Hepatic stellate cell (primary cell): ENCODE measurements at places on chromosomes 5 and 9.

DNA sequence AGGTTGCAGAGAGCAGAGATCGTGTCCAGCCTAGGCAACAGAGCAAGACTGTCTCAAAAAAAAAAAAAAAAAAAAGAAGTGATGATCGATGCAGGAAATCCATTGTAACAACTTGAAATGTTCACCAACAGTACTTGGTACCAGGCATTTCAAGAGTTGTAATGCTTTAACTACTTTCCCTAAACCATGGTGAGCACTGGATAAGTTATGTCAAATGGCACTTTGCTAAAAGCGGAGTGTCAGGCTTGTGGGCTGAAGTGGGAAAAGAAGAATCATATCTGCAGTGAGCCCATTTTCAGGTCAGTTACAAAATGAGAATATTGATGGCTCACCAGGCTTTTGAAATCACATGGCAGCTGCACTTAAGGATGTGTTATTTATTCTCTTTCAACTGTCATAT is 202.2 kb downstream of the RFK start:
- DNase-seq, result no peak

DNA sequence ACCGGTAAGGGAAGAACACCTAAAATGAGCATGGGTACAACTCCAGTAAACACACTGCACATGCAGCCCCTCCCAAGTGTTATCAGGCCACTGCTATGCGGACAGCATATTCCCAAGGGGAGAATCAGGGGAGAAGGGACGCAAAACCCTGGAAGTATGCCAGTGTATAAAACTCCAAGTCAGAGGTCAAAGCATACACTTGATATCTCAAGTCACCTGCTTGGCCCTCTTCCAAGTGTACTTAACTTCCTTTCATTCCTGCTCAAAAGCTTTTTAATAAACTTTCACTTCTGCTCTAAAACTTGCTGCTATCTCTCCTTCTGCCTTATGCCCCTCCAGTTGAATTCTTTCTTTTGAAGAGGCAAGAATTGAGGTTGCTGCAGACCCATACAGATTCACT is 408.1 kb downstream of the HTR1A start:
- no peak for DNase-seq

DNA sequence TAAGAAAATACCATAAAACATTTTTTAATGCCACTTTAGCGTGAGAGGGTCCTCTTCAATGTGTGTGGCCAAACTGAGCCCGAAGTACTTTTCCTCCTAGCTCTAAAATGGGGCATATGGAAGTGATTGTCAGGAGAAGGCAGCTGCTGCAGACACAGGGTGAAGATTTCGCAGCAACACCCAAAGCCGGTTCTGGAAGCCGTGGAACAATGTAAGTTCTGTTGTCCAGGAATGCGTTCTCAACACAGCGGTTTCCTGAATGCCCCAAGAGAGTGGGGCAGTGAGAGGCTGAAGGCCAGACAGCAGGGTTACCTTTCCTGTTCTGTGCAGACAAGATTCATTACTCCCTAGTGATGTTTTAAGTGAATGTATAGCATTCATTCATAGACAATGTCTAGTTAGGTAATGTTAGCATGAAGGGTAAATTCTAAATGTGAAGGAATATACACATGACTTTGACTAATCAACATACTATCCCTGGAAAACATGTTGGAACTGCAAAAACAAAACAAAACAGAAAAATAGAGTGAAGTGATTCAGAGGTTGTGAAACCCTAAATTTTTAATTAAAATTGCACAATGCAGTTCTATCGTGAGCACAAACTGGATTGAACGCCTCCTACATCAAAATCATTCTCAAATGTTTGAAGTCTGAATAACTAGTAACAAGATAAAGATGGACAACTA is 197.0 kb upstream of the SEMA6A start:
- no peak for DNase-seq

DNA sequence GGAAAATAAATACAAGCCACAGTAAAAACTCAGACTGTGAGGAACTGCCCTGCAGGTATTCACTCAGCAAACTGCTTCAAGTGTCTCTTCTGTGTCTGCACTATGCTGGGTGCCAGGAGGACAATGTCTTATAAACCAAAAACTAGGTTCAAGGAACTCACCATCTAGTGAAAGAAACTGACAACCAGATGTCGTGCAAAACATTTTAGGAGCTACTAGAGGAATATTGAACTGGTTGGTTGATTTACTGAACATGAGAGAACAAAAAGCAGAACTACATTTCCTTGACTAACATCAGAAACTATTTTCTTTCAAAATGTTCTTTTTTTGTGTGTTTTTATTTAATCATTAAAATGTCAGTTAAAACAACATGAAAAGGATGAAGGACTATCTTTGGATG is 35.2 kb downstream of the ZNF366 start:
- DNase-seq, result no peak

GRCh38 chr5:177366528-177367322 is 9.0 kb downstream of the RGS14 start:
- peak; percentile 98 for DNase-seq

DNA sequence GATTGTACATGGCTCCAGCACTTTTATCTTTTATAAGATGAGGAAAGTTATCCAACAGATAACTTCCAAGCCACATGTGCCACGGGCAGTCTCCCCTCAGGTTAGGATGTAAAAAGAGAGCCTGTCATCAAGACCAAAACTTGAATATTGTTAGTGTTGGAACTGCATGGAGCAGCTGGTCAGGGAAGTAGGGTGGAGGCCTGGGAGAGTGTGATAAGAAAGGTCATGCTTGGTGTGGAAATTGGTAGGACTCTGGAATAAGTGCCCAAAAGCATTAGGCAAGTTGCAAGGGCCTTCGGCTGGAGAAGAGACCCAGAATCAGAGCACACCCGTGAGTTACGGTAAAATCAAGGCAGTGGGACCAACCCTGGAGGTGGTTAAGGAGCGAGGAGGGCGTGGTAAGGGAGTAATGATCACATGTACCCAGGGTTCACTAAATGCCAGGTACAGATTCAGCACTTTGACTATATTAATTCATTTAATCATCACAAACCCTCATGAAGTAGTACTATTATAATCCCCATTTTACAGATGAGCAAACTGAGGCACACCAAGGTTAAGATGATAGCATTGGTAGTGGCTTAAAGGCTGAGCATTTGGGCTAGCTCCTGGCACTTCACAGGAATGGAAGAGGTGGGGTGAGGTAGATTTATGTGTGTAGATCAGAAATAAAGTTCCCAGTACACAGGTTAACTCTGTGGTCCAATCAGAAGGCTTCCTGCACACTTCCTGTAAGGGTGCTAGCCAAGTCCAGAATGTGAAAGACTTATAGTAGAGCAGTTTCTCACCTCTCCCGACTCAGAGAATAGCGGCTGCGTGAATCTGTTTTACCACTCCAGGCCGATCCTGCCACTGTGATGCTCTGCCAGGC is 96.5 kb upstream of the ZNF608 start:
- DNase-seq, result no peak

DNA sequence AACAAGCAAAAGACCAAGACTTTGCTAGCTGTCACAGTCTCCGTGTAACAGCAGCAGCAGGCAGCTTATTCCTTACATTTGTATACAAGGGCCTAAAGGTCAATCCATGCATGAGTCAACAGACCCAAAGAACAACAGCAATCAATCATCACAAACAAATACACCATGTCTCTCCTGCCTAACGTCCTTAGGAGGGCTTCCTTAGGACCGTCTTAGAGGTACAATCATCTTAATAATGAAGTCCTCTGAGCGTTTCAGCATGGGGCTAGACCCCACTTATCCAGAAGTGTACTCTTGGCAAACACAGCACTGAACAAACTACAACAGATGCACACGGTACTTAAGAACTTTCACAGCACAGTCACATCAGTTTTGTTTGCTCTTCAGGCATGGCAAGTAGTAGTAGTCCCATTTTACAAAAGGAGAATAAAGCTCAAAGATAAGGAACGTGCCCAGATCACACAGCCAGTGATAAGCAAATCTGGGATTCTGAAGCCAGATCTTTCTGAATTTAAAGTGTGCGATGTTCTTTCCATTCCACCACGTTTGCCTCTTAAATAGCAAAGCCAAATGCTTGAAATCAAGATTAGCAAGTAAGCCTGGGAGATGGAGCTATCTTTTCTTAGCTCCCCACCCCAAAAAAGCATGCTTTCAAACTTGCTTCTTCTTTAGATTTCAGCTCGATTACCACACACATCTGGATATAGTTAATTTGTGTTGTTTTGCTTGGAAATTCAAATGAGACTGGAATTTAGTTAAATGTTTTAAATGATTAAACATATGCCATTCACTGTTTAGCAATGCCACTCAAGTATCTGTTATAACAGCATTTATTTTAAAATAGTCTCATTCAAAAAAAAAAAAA is 24.2 kb downstream of the PSMB7 start:
- DNase-seq, result no peak

DNA sequence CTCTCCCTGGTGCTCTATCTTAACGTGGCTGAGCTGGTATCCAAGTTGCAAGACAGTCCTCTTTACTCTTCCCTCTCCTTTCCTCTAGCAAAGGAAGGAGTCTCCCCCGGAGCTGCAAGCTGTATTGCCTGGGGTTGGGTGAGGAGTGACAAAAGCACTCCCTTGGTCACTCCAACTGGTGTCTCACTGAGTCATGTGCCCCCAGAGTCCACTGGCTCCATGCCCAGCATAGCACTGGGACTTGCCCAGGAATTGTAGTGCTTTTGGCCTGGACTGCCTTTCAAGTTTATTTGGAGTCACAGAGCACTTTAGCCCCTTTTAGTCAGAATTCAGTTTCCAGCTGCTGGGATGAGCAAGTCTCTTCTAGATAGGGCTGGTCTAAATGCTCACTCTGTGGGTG is 82.6 kb upstream of the FST start:
- DNase-seq, result no peak

DNA sequence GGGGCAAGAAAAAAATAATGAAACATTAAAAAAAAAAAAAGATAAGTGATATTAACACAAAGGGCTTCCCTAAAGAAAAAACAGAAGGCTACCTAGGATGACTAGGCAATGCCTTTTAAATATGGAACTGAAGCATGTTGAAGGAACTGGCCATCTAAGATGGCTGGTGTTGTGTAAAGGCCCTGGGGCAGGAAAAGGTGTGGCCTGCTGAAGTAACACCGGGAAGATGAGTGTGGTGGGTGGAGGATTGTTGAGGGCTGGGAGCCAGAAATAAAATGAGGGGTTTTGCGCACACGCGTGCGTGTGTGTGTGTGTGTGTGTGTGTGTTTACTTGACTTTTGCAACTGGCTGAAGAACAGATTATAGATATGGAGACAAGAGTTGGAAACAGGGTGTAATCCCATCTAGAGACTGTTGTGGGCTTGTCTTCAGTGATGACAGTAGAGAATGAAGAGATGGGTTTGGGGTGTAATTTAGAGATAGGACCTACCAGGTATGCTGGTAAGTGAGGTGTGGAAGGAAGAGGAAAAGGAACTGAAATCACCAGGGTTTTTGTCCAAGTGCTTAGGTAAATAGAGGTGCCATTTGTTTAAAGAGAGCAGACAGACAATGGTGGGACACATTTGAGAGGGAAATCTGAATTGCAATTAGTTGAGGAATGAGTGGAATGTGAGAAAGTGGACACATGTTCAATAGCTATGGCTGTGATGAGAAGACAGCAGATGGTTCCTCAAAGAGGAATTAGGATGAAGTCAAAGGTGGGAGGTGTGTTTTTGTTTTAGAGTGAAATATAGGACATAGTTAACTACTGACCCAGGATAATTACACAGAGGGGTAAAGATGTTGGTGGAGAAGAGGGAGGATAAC is 33.9 kb downstream of the RAD23B start:
- no peak for DNase-seq

- no peak for DNase-seq
Measured at GRCh38 chr5:145943674-145944121, 7.3 kb downstream of the SH3RF2 start.

DNA sequence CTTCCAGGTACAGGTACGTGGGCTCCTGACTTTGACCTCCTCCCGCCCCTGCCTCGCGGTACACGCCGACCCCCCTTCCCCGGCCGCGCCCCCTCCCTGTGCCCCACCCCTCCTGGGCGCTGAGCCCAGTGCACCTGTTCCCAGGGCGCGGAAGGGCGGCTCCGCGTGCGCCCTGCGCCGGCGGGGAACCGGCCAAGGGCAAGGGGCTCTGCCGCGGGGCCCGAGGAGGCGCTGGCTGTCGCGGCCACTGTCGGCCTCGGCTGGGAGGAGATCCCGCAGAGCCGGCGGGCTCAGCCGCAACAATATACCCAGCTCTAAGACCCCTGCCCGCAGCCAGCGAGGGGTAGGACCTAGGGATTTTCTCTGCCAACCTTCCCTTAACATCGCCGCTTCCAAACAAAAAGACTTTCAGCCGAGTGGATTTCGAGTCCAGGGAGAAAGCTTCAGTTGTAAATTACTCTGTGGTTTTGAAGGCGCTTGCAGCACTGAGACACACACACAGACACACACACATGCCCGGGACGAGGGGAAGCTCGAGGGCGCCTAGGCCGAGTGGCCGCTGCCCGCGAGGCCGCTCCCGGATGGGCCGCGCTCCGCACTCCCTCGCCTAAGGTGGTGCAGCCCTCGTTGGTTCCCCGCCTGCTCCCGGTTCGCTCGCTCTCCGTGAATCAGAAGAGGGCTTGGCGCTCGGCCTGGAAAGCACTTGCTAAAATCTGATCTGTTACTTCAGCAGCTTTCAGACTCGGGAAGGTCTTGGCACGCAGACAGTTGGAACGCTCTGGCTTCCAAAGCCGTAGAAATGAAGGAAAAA is 1.2 kb downstream of the FGF18 start:
- DNase-seq, result peak; percentile 79

- DNase-seq, result peak; percentile 6
Measured at GRCh38 chr5:122458278-122458872, 146.3 kb downstream of the SNCAIP start.

DNA sequence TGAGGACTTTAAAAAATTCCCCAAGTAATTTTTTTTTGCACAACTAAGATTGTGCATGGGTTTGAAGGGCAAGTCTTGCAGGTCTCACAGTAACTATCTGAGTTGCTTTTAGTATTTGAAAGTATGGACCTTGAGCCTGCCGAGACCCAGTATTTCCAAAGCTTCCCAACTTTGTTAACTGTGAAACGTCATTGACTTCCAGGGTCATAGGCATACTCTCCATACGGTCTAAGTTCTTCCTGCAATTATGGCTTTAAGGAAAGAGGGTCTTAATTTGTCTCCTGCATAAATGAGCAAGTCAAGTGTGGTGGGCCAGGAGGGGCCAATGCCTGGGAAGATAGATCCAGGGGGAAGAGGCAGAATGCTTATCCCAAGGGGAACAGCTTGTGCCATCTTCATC is 24.0 kb upstream of the EPB41L4B start:
- DNase-seq, result no peak

- no peak for DNase-seq
Measured at GRCh38 chr9:87854580-87854955, 28.1 kb upstream of the SPATA31E1 start.

DNA sequence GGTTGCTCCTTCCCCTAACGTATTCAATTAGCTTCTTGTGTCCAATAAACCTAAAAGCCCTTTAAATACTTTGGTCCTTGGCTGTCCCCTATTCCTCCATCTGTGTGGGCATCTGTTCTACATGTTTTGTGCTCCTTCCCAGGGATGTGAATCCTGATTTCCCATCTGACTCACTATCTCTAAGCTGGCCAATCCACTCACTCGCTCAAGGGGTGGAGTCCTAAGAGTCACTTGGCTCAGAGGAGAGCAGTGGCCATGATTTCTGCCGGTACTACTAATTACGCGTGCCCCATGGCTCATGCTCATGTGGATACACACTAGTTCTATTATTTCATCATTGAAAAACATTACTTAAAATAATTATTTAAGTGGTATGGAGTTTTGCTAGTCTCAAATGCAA is 89.6 kb downstream of the TAF11L14 start:
- DNase-seq, result no peak

- DNase-seq, result peak; percentile 90
Measured at GRCh38 chr5:956941-957747, 51.5 kb upstream of the NKD2 start.

GRCh38 chr5:112762113-112762810 is 24.6 kb downstream of the APC start:
- DNase-seq, result peak; percentile 11
